ENCODE measurements at places on chromosomes 5 and 9. TPM values are rescaled to one million over a fixed set of nuclear protein-coding genes. Genes with fewer than 3 reads are reported as not detected.

PALM2AKAP2 gene
- polyA plus RNA-seq: 2.2 TPM

SOWAHA gene
- 0.07 TPM for polyA plus RNA-seq

GGTA1 gene
- 3.7 TPM for polyA plus RNA-seq

IFNA14 gene
- not detected for polyA plus RNA-seq

FGFR4 gene
- polyA plus RNA-seq: 2.7 TPM

FNIP1 gene
- polyA plus RNA-seq: 7.2 TPM

F2RL1 gene
- 1.8 TPM for polyA plus RNA-seq

TAF11L14 gene
- polyA plus RNA-seq: not detected

SNX30 gene
- 4.3 TPM for polyA plus RNA-seq

RLN2 gene
- not detected for polyA plus RNA-seq

MYORG gene
- 0.77 TPM for polyA plus RNA-seq

CD14 gene
- 37.7 TPM for polyA plus RNA-seq

POLR1E gene
- polyA plus RNA-seq: 48.9 TPM

LCN1 gene
- not detected for polyA plus RNA-seq

Measured in ovary (tissue), 10 donors.